ENCODE measurements at places on chromosomes 3 and 15. TPM values are rescaled to one million over a fixed set of nuclear protein-coding genes. Genes with fewer than 3 reads are reported as not detected.
A peak's percentile ranks its signal among the peaks of the same experiment; 100 is the strongest.

Gene LRCH3
- polyA plus RNA-seq, result 7.2 TPM

DNA sequence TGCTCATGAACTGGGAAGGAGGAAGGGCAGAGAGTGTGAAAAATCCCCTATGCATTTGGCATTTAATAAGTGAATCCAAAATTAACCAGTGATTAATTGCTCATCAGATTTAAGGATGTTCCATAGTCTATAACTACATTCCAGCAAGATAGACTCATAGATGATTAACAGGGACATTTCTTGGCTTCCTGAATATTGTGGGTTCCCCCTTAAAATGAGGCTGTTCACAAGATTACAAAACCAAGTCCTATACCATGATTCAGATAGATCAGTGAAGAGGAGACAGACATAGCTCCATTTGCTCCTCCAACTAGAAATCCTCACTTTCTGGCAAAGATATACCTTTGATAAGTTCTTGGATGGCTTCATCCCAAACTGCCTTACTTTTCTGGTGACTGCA lies 15.4 kb downstream of the RASGRP1 start:
- H3K27me3 ChIP-seq, result peaks cover 2% of the 10 kb centered on the region
- peak overlapping the region; percentile 22 for H3K27ac ChIP-seq
- H3K4me1 ChIP-seq, result peaks cover 85% of the 10 kb centered on the region

- no peaks in the 10 kb centered on the region for H3K27me3 ChIP-seq
- no peak overlapping the region for H3K4me3 ChIP-seq
- H3K4me1 ChIP-seq, result no peaks in the 10 kb centered on the region
- H3K27ac ChIP-seq, result no peak overlapping the region
- H3K36me3 ChIP-seq, result no peaks in the 10 kb centered on the region
These were observed 447.8 kb downstream of the FHIT start for GRCh38 chr3:60803216-60804173.

Gene CISH
- 23.2 TPM for polyA plus RNA-seq

- H3K27ac ChIP-seq, result no peak overlapping the region
- H3K4me1 ChIP-seq, result no peaks in the 10 kb centered on the region
- no peak for DNase-seq
- peaks cover 8% of the 10 kb centered on the region for H3K27me3 ChIP-seq
- H3K36me3 ChIP-seq, result no peaks in the 10 kb centered on the region
These were observed 318.1 kb upstream of the LRRFIP2 start for GRCh38 chr3:37492468-37492867.

DNA sequence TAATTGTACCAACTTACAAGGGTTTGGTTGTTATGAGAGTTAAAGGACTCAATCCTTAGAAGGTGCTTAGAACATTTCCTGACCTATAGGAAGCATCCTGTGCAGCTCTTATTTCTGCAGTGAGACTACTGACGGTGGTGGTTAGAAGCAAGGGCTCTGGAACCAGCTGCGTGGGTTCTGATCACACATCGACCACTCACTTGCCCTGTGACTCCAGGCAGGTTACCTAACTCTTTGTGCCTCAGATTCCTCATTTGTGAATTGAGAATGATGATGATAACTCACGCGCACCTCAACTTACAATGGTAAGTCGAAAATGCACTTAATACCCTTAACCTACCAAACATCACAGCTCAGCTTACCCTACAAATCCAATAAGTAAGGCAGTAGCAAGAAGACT lies 80.7 kb upstream of the SPATA12 start:
- H3K4me1 ChIP-seq, result no peaks in the 10 kb centered on the region
- no peak overlapping the region for H3K27ac ChIP-seq
- H3K4me3 ChIP-seq, result no peak overlapping the region

DNA sequence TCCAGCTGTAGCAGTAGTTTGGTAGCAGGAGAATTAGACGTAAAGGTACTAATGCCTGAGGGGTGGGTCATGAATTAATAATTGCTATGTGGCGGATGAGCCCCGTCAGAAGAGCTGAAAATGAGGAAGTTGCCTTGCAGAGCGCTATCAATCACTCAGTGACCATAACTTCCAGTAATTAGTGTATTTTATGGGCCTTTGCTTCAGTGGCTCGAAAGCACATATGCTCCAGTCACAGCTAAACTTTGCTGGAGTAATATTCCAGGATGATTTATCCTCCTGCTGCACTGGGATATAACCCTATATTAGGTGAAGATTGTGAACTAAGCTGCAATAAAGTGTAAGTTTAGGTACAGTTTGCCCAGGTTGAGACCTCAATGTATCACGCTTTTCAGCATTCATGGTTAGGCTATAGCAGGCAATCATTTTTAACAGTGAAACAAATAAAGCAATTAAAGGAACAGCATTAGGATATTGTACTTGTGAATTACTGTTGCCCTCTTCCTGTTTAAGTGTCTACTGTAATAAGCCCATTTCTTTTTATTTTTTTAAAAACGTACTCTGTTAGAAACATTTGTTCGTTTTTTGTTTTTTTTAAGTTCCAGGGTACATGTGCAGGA lies 104.6 kb upstream of the SKOR1 start:
- no peak for DNase-seq
- H3K27ac ChIP-seq, result no peak overlapping the region
- H3K27me3 ChIP-seq, result peaks cover 2% of the 10 kb centered on the region
- H3K4me1 ChIP-seq, result peaks cover 5% of the 10 kb centered on the region
- H3K4me3 ChIP-seq, result no peak overlapping the region

Gene GHSR
- 2.1 TPM for polyA plus RNA-seq

Gene SCAANT1
- polyA plus RNA-seq, result not detected

GRCh38 chr15:29924750-29925149 lies 102.5 kb upstream of the TJP1 start:
- no peaks in the 10 kb centered on the region for H3K36me3 ChIP-seq
- H3K27ac ChIP-seq, result no peak overlapping the region
- no peak for DNase-seq
- no peak overlapping the region for H3K4me3 ChIP-seq
- H3K27me3 ChIP-seq, result peaks cover 19% of the 10 kb centered on the region

GRCh38 chr3:46289551-46289950 lies 47.3 kb downstream of the CCR3 start:
- H3K27ac ChIP-seq, result no peak overlapping the region
- no peak for DNase-seq
- no peak overlapping the region for H3K4me3 ChIP-seq
- no peaks in the 10 kb centered on the region for H3K27me3 ChIP-seq
- no peaks in the 10 kb centered on the region for H3K36me3 ChIP-seq

Gene INSYN1
- not detected for polyA plus RNA-seq

Gene IL5RA
- not detected for polyA plus RNA-seq

DNA sequence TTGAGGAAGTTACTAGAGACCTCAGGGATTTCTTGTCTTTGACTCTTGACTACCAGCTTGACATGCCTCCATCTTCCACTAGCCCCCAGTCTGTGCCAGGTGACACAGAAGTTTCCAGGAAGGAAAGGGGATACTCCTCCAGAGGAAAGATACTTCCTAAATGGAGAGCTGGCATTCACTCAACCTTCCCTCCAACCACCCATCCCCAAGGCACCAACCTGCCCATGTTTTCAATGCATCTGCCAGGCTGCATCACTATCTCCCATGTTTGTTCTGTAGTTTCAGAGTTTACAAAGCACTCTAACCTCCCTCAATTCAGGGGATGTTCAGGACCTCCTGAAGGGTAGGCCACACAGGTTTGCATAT lies 198.4 kb upstream of the LPP start:
- no peak overlapping the region for H3K4me3 ChIP-seq
- peaks cover 3% of the 10 kb centered on the region for H3K36me3 ChIP-seq
- H3K27ac ChIP-seq, result no peak overlapping the region

GRCh38 chr3:28595372-28595771 lies 246.7 kb upstream of the AZI2 start:
- H3K27me3 ChIP-seq, result peaks cover 2% of the 10 kb centered on the region
- H3K36me3 ChIP-seq, result no peaks in the 10 kb centered on the region
- H3K27ac ChIP-seq, result no peak overlapping the region
- no peaks in the 10 kb centered on the region for H3K4me1 ChIP-seq

Gene CHCHD6
- polyA plus RNA-seq, result 9.7 TPM

DNA sequence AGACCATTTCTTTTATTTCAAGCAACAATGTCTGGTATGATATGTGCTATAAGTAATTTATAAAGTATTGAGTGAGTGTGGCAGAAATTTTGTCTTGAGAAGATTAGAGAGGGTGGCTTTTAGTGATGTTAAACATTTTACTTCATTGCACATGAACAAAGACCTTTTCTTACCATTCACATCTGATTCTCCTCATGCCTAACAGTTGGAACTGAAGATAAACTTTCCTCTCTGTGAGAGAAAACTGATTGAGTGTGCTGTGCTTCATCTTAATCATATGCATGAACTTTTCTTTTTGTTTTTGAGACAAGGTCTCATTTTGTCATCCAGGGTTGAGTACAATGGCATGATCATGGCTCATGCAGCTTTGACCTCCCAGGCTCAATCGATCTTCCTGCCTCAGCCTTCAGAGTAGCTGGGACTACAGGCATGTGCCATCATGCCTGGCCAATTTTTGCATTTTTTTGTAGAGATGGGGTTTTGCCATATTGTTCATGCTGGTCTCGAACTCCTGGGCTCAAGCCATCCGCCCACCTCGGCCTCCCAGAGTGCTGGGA lies 377.7 kb upstream of the GOLIM4 start:
- no peaks in the 10 kb centered on the region for H3K36me3 ChIP-seq
- H3K27ac ChIP-seq, result no peak overlapping the region
- no peak overlapping the region for H3K4me3 ChIP-seq
- H3K27me3 ChIP-seq, result peaks cover 2% of the 10 kb centered on the region
- DNase-seq, result no peak
- no peaks in the 10 kb centered on the region for H3K4me1 ChIP-seq

GRCh38 chr3:49701388-49702077 lies 12.2 kb downstream of the RNF123 start:
- H3K27ac ChIP-seq, result no peak overlapping the region
- no peak for DNase-seq
- peaks cover 2% of the 10 kb centered on the region for H3K27me3 ChIP-seq
- no peak overlapping the region for H3K4me3 ChIP-seq
- H3K36me3 ChIP-seq, result peaks cover 3% of the 10 kb centered on the region
- H3K4me1 ChIP-seq, result peaks cover 2% of the 10 kb centered on the region

- peaks cover 8% of the 10 kb centered on the region for H3K27me3 ChIP-seq
- peaks cover 56% of the 10 kb centered on the region for H3K4me1 ChIP-seq
- peak overlapping the region; percentile 96 for H3K27ac ChIP-seq
- peak overlapping the region; percentile 5 for H3K4me3 ChIP-seq
- DNase-seq, result no peak
These were observed 10.2 kb upstream of the DNAH1 start for GRCh38 chr3:52305926-52306325.

GRCh38 chr15:100972975-100973350 lies 53.8 kb downstream of the LRRK1 start:
- H3K4me3 ChIP-seq, result no peak overlapping the region
- H3K27me3 ChIP-seq, result peaks cover 9% of the 10 kb centered on the region
- peaks cover 2% of the 10 kb centered on the region for H3K4me1 ChIP-seq
- no peaks in the 10 kb centered on the region for H3K36me3 ChIP-seq
- H3K27ac ChIP-seq, result no peak overlapping the region

Gene ZDHHC23
- 0.57 TPM for polyA plus RNA-seq

- no peaks in the 10 kb centered on the region for H3K4me1 ChIP-seq
- H3K27ac ChIP-seq, result no peak overlapping the region
- no peak overlapping the region for H3K4me3 ChIP-seq
These were observed 380.2 kb downstream of the ULK4 start for GRCh38 chr3:41581700-41582099.

- no peaks in the 10 kb centered on the region for H3K27me3 ChIP-seq
- peaks cover 18% of the 10 kb centered on the region for H3K36me3 ChIP-seq
- no peak overlapping the region for H3K27ac ChIP-seq
- peaks cover 5% of the 10 kb centered on the region for H3K4me1 ChIP-seq
These were observed 40.8 kb downstream of the NUP210 start for GRCh38 chr3:13379201-13379830.

DNA sequence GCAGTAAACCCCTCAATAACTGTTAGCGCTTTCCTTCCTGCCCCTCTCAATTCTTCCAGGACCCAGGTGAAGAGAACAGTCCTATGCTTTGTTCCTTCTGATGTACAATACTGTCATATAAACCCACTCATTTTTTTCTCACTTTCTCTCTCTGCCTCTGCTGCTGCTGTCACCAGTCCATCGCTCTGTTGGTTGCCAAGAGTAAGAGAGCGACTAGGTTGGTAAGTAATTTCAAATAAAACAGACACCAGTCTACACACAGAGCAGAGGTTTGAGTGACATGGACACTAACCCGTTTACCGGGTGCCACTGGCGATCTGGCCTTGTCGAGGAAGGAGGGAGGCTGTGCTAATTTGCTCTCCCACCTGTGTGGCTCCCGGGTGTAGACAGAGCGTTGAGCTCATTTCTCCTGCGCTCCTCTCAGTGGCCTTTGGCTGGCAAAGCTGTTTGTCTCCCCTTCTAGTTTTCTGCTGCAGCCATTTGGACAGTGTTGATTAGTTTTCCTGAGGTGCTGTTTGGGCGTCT lies 215.4 kb downstream of the THSD4 start:
- no peaks in the 10 kb centered on the region for H3K4me1 ChIP-seq
- H3K4me3 ChIP-seq, result no peak overlapping the region
- no peak for DNase-seq

DNA sequence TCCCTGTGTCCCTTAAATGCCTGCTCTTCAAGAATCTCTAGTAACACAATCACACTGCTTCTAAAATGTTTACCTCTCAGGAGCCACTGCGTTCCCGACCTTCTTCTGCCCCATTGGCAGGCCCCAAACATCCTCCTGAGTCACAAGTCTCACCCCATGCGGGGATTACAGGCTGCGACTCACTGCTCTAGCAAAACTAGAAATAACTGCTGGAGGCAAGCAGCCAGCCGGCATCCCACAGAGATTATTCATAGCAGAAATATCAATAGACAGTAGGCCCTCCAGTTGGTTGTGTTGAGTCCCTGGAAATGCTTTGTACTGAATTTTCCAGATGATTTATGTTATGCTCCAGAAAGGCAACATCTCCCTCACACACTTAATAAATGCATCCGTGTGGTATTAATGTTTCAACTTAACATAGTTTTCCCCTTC lies 64.8 kb downstream of the RFTN1 start:
- no peaks in the 10 kb centered on the region for H3K27me3 ChIP-seq
- H3K36me3 ChIP-seq, result peaks cover 6% of the 10 kb centered on the region
- peaks cover 46% of the 10 kb centered on the region for H3K4me1 ChIP-seq
- H3K27ac ChIP-seq, result peak overlapping the region; percentile 43
- H3K4me3 ChIP-seq, result no peak overlapping the region
